ENCODE measurements at places on chromosomes 12 and 14.

DNA sequence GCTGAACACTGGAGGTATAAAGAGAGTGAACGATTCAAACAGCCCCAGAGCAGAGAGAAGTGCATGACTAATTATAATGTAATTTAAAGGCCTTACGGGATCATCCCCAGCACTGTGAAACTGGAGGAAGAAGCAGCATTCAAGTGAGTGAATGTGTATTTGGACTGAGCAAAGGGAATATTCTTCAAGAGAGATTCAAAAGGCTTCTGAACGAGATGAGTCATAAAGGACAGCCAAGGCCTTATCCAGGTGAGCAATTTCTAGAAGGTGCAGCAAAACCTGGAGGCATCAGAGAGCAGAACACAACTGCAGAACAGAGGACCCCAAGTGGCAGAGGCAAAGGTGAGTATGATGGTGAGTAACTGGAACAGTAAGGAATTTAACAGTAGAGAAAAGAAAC is 127.2 kb downstream of the BCAT1 start:
- no peak for DNase-seq

DNA sequence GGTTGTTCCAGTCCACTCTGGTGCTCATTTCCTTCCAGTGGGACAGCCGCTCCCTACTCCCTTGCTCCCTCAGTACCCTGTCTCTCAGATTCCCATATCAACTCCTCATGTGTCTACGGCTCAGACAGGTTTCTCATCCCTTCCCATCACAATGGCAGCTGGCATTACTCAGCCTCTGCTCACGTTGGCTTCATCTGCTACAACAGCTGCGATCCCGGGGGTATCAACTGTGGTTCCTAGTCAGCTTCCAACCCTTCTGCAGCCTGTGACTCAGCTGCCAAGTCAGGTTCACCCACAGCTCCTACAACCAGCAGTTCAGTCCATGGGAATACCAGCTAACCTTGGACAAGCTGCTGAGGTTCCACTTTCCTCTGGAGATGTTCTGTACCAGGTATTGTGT is 69.9 kb downstream of the RAD52 start:
- DNase-seq = no peak

GRCh38 chr12:105598031-105598430 is 267.5 kb downstream of the C12orf75 start:
- no peak for DNase-seq

DNA sequence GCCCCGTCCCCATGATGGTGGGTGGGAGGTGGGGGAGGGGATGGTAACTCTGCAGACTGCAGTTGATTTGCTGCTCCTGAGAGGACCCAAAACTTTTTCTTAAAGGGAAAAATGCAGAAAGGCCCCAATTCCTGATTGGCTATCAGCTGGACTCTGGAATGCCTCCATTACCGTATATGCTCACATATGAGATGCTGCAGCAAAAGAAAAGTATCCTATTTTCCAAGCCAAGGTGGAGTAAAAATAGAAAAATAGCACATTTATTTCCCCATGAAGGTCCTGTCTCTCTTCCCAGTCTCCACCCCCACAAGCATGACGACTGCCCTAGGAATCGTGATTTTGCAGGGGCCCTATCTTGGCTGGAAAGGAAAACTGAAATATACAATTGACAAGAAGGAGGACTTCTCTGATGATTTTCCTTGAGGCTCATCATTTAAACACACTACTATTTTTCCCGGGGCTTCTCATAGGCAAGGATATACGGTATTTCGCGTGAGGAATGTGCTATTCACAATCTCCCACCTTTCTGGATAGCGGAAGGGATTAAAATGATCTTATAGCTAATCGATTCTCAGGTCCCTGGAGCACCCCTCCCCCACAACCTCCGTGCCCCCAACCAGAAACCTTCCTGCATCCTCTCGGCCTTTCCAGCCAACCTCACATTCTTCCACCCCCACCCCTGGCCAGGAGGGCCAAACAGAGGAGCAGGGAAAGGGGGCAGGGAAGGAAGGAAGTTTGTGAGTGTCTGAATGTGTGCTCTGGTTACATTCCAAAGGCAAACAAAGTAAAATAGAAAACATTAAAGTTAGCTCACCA is 138.9 kb upstream of the CCND2 start:
- DNase-seq = no peak

GRCh38 chr12:32272465-32272864 is 126.9 kb upstream of the FGD4 start:
- no peak for DNase-seq

- DNase-seq = no peak
Measured at GRCh38 chr12:9661720-9662119, 7.8 kb upstream of the CLEC2D start.

DNA sequence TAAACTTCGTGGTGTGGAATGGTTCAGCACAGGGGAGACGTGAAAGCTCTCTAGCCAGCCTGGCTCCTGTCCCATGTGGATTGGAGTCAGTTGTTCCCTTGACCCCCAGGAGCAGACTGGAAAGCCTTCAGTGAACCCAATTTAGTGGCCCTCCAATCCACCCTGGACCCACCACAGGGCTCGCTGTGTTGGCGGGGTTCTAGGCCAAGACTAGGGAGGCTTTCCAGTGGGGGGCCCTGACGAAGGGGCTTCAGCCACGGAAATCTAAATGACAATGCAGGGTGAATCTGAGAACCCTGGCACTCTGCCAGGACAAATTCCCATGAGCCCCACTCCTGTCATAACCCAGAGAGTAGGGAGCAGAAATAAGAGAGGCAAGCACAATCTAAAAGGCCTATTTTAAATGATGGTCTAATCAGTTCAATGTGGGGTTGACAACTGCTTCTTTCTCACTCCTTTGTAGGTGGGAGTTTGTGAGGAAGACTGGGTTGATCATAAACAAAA is 110.8 kb downstream of the SLC35F4 start:
- no peak for DNase-seq

DNA sequence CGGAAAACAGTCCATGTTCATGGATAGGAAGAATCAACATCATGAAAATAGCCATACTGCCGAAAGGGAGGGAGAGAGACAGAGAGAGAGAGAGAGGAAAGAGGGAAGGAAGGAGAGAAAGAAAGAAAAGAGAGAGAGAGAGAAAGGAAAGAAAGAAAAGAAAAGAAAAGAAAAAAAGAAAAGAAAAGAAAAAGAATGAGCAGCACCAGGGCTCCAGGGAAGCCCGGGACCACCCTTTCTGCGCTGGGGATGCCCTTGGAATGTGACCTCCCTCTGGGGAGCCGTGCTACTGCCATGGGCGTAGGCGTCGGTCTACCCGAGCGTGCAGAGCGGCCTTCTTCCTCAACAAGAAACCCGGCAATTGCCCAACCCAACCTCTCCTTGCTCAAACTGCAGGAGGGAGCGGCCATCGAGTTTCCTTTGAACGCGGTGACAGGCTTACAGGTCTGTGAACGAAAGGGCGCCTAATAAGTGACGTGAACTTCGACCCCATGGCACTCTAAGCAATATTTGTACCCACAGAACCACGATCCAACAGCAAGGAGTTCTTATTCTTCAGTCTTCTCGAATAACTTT is 16.9 kb downstream of the OR6S1 start:
- peak; percentile 20 for DNase-seq

- DNase-seq = no peak
Measured at GRCh38 chr14:54918427-54918826, 15.8 kb upstream of the GCH1 start.

DNA sequence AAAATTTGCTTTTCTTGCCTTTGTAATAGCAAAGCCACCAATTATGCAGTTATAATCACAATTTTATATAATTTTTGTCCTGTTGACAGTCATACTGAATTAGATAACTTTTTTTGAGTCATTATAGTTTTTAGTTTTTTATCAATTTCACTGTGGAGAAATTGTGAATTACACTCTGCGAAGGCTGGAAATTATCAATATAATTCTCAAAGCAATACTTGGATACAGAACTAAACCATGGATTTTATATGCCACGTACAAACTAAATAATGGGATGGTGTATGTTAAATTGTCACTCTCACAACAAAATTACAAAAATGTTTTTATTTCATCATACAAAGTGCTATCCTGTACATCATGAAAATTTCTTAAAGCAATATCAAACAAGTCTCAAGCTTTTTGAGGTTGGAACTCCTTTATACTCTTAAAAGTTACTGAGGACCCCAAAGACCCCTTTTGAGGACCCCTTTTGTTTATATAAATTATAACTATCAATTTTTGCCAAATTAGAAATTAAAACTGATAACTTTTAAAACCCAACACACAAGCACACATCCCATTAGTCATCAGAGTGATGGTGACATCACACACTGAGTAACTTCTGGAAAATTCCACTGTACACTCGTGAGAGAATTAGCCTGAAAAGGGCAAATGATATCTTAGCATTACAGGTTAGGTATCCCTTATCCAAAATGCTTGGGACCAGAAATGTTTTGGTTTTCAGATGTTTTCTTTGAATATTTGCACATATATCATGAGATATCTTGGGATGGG is 19.8 kb upstream of the AQP2 start:
- no peak for DNase-seq

- DNase-seq = no peak
Measured at GRCh38 chr12:109982210-109982609, 14.0 kb downstream of the GIT2 start.

DNA sequence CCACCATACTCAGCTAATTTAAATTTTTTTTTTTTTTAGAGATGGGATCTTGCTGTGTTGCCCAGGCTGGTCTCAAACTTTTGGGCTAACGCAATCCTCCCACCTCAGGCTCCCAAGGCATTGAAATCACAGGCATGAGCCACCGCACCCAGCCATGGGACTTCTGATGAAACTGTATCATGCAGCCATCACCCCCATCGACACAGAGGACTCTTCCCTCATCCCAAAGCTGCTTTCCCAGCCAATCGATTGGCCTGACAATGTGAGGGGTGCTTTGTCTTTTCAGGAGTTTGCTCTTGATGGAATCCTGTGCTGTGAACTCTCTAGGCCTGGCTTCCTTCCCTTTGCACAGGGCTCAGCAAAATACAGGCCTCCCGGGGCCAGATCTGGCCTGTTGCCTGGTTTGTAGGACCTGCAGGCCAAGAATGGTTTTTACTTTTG is 59.6 kb upstream of the NCOR2 start:
- no peak for DNase-seq

- no peak for DNase-seq
Measured at GRCh38 chr12:85834378-85834777, 1.8 kb downstream of the RASSF9 start.

GRCh38 chr12:52126050-52126604 is 46.6 kb downstream of the SMIM41 start:
- no peak for DNase-seq

Measured in bone marrow (tissue), 2 donors.